ENCODE measurements at places on chromosomes 16 and 17.

DNA sequence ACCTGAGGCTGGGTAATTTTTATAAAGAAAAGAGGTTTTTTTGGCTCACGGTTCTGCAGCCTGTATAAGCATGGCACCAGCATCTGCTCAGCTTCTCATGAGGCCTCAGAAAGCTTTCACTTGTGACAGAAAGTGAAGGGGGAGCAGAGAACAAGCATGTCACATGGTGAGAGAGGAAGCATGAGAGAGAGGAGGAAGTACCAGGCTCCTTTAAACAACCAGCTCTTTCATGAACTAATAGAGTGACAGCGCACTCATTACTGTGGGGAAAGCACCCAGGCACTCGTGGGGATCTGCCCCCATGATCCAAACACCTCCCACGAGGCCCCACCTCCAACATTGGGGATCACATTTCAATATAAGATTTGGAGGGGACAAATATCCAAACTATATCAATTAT is 86.8 kb downstream of the USP32 start:
- no peak for DNase-seq
- H3K36me3 ChIP-seq, result no peaks in the 10 kb centered on the region
- no peak overlapping the region for H3K4me3 ChIP-seq
- no peak overlapping the region for H3K27ac ChIP-seq
- H3K27me3 ChIP-seq, result no peaks in the 10 kb centered on the region

GRCh38 chr16:53515259-53515658 is 12.2 kb upstream of the AKTIP start:
- H3K36me3 ChIP-seq, result no peaks in the 10 kb centered on the region
- no peak for DNase-seq
- H3K4me1 ChIP-seq, result peaks cover 4% of the 10 kb centered on the region
- H3K27ac ChIP-seq, result no peak overlapping the region
- no peak overlapping the region for H3K4me3 ChIP-seq

GRCh38 chr17:3739422-3740124 is 15.9 kb downstream of the HASPIN start:
- no peak for DNase-seq
- no peaks in the 10 kb centered on the region for H3K36me3 ChIP-seq
- peaks cover 8% of the 10 kb centered on the region for H3K4me1 ChIP-seq
- no peak overlapping the region for H3K4me3 ChIP-seq

DNA sequence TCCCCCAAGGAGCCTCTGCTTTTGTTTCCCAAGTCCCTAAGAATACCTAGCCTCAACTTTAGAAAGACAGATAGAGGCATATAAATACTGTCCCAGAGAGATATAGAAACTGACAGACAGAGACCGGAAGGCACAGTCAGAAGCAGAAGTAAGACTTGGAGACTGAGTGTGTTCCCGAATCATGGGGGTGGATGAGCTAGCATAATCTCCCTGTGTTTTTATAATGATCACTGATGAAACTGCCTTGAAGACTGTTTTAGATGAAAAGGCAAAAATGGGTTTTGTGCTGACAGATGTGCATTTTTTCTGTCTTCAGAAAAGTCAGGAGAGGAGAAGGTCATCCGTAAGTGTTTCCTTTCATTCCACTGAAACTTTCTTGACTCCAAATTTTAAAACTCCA is 8.3 kb upstream of the PSMD3 start:
- no peak overlapping the region for H3K27ac ChIP-seq
- peaks cover 20% of the 10 kb centered on the region for H3K4me1 ChIP-seq
- DNase-seq, result no peak

GRCh38 chr17:3857261-3858105 is 11.4 kb upstream of the NCBP3 start:
- no peaks in the 10 kb centered on the region for H3K36me3 ChIP-seq
- no peak overlapping the region for H3K27ac ChIP-seq
- no peak for DNase-seq
- H3K4me3 ChIP-seq, result no peak overlapping the region

DNA sequence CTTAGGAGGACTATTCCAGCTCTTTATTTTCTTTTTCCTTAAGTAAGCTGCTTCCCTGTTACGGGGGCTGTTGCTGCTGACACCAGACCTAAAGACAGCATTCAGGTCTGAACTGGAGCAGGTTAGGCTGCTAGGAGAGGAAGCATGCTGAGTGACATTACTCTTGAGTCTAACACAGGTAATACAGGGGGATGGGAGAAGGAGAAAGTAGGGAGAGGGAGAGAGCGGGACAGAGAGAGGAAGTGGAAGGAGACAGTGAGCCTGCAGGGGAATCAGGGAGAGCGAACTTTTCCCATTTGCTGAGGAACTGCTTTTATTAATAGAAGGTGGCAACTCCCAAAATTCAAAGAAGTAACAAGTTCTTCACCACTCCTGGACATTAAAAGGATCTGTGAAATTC is 130.9 kb downstream of the PARN start:
- H3K27ac ChIP-seq, result no peak overlapping the region
- no peaks in the 10 kb centered on the region for H3K36me3 ChIP-seq
- H3K27me3 ChIP-seq, result no peaks in the 10 kb centered on the region
- H3K4me3 ChIP-seq, result no peak overlapping the region
- peaks cover 17% of the 10 kb centered on the region for H3K4me1 ChIP-seq
- DNase-seq, result no peak

- H3K36me3 ChIP-seq, result no peaks in the 10 kb centered on the region
- H3K27ac ChIP-seq, result no peak overlapping the region
- no peak overlapping the region for H3K4me3 ChIP-seq
- H3K4me1 ChIP-seq, result no peaks in the 10 kb centered on the region
- H3K27me3 ChIP-seq, result no peaks in the 10 kb centered on the region
- DNase-seq, result no peak
Observed at GRCh38 chr16:83393196-83393981, 414.4 kb upstream of the HSBP1 start.

DNA sequence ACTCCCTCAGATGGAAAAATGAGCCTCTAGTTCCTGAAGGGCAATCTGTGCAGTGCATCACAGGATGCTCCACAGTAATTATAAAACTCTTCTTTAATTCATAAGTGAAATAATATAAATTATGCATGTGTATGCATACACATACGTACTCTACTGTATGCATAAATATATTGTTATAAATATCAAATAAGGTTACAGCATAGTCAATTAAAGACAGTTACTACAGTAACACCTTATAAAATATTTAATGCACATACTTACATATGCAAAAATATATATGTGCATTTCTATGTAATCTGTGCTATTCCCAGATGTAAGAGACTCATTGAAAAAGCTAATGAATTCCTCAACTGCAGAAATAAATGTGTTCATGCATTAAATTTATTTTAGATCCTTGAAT is 1515.1 kb downstream of the CDH11 start:
- H3K27me3 ChIP-seq, result no peaks in the 10 kb centered on the region
- H3K4me1 ChIP-seq, result no peaks in the 10 kb centered on the region
- no peak for DNase-seq
- no peak overlapping the region for H3K4me3 ChIP-seq
- H3K27ac ChIP-seq, result no peak overlapping the region
- no peaks in the 10 kb centered on the region for H3K36me3 ChIP-seq

Measured in transverse colon (tissue), 4 donors.